ENCODE measurements at places on chromosomes 16 and 17.

DNA sequence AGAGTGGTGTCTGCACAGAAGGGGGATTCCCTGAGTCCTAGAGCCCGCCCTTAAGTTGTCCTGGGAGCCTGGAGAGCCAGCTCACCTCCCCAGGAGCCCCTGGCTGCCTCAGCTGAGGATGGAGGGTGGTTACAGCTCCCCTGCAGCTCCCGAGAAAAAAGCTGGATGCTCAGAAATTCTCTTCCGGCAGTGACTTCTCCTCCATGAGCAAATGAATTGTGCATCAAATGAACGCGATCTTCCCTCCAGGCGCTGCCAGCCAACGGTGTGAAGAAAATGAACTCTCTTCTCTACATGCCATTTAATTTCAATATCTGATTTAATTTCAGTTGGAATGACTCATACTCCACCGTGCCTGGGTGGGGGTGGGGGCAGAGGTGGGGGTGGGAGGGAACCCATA is 14.3 kb upstream of the C16orf74 start:
- no peak for DNase-seq

GRCh38 chr17:63293323-63294075 is 152.6 kb downstream of the CYB561 start:
- DNase-seq: peak; percentile 82

DNA sequence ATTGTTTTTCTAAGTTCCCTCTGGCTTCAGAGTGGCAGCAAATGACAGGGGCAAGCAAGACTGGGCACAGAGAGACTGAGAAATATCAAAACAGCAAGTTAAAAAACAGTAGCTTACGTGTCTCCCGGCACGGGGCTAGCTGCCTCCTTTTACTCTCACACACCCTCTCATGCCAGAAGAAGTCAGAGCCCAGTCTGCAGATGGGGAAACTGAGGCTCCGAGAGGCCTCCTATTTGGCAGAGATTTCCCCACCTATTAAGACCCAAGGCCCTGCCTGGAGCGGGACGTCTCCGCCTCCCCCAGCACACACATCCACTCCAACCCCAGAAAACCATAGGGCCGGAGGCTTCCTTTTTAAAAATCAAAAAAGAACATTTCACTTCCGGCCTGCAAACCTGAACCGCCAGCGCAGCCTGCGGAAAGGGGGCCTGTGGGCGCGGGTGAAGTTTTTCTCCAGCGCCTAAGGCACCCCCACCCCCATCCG is 832 bp downstream of the CARHSP1 start:
- no peak for DNase-seq

- no peak for DNase-seq
Measured at GRCh38 chr17:74773414-74773813, 2.7 kb downstream of the NAT9 start.

DNA sequence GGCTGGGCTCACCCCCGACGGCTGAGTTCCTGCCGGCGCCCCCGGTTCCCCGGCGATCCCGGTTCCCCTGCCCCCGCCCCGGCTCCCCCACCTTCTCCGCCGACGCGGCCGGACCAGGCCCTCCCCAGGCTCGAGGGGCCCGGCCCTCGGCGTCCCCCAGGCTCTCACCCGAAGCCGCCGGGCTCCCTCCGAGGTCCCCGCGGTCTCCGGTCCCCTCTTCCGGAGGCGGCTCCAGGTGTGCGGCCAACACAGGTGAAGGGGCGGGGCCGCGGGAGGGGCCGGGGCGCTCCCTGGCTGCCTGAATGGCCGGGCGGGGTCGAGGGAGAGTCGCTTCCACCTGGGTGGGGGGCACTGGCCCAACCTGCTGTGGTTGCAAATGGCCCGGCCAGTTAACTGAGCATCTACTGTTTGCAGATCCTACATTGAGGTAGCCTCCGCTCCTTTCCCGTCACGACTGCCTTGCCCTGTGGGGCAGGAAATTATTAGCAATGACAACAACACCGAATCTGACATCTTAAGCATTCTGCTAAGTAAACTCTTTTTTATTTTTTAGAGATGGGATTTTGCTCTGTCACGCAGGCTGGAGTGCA is at the start of gene BICDL2:
Gene BICDL2, minus strand, starts transcription at position 219 of the 590 bp plus-strand sequence. CDS start 1,448 bp downstream, outside the sequence.
- no peak for DNase-seq

DNA sequence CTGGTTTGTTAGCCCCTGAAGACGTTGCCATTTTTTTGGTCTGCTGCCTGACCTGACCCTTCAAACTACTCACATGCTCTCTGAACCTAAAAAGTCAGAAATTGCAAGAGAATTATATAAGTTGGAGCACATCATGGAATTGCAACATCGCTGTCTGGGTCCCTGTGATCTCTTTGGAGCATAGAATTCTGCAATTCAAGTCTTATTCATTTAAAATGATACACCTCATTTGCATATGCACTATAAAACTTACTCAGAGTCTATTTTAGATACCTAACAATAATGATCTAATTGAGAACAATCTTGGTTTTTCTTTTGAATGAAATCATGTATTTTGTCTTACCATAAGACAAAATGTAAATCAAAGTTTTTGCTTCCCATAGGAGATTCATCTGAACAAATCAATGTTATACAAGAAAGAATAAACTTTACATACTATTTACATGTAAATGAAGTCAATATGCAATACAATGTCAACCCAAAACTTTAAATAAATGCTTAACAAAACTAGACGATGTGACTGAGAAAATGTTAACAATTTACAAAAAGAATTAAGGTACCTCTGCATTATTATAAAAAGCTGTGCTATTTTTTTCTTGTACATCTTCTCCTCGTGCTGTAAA is 99.7 kb downstream of the HELZ start:
- DNase-seq: no peak
